ENCODE measurements at places on chromosomes 3 and 15. TPM values are rescaled to one million over a fixed set of nuclear protein-coding genes. Genes with fewer than 3 reads are reported as not detected.

CDCP1 gene
- total RNA-seq: 8.1 TPM

CACNA2D2 gene
- 0.50 TPM for total RNA-seq

TM4SF18 gene
- 36.3 TPM for total RNA-seq

ZIC1 gene
- total RNA-seq: 0.02 TPM

MUC13 gene
- total RNA-seq: 6.6 TPM

ACY1 gene
- total RNA-seq: 25.9 TPM

A4GNT gene
- total RNA-seq: not detected

Data from A549 treated with Mapracorat at 1 μM for 4 hours (cell line).